Activated CD8-positive, alpha-beta memory T cell treated with anti-CD3 and anti-CD28 coated beads, Interleukin-2, amount 10 ng/mL, durations not matched to agents 7 days and 5 days (primary cell): ENCODE measurements at places on chromosomes 3 and 15. TPM values are rescaled to one million over a fixed set of nuclear protein-coding genes. Genes with fewer than 3 reads are reported as not detected.

- H3K4me3 ChIP-seq, result no peak overlapping the region
- no peak for DNase-seq
- H3K4me1 ChIP-seq, result peaks cover 1% of the 10 kb centered on the region
- no peaks in the 10 kb centered on the region for H3K36me3 ChIP-seq
These were observed 63.1 kb upstream of the NPHP3 start for GRCh38 chr3:132785292-132785691.

GRCh38 chr15:57387564-57388076, 11.3 kb downstream of the CGNL1 start:
- no peak for DNase-seq

- H3K4me3 ChIP-seq, result no peak overlapping the region
- DNase-seq, result no peak
- H3K4me1 ChIP-seq, result peaks cover 9% of the 10 kb centered on the region
These were observed 71.5 kb downstream of the LRRC28 start for GRCh38 chr15:99322643-99323405.

GRCh38 chr15:45468294-45468693, 54.3 kb downstream of the SLC30A4 start:
- H3K4me1 ChIP-seq, result peaks cover 4% of the 10 kb centered on the region
- no peak overlapping the region for H3K4me3 ChIP-seq
- H3K27ac ChIP-seq, result no peak overlapping the region
- H3K27me3 ChIP-seq, result peaks cover 33% of the 10 kb centered on the region
- H3K36me3 ChIP-seq, result peaks cover 5% of the 10 kb centered on the region

GRCh38 chr15:82810890-82811426, 1.5 kb downstream of the WHAMM start:
- DNase-seq, result peak; percentile 68
- H3K27me3 ChIP-seq, result peaks cover 5% of the 10 kb centered on the region
- H3K27ac ChIP-seq, result peak overlapping the region; percentile 89
- peaks cover 34% of the 10 kb centered on the region for H3K36me3 ChIP-seq
- peaks cover 22% of the 10 kb centered on the region for H3K4me1 ChIP-seq

DNA sequence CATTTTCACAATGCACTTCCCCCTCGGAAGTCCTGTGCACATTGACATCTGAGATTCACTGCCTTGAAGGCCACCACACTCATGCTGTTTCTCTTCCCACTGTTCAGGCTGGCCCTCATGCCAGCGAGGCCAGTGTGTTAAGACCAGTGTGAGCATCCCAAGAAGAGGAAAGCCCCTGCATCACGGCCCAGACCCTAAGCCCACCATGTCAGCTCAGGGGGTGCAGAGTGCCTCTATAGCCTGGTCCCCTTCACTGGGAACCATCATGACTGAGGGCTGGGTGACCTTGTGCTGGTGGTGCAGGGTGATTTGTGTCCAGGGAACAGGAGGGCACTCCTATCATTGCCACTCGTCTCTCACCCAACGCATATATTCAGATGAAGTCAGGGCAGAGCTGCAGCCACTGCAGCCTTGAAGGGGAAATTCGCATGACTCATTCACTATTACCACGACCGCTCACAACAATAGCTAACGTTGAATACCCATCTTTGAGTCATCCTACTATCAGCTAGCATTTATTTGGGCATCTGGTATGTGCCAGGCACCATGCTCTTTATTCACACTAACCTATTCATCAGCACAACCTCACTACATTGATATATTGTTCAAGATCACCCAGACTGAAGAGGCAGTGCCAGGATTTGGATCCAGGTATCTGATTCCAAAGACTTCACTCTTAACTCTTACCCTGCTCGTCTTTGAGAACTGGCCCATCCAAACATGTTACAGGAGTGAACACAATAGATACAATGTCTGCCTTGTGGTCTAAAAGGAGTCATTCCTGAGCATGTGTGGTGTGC, 58.8 kb upstream of the SLC6A11 start:
- no peak overlapping the region for H3K27ac ChIP-seq
- no peak for DNase-seq
- H3K4me3 ChIP-seq, result no peak overlapping the region
- peaks cover 10% of the 10 kb centered on the region for H3K4me1 ChIP-seq
- H3K36me3 ChIP-seq, result no peaks in the 10 kb centered on the region

GRCh38 chr3:195893044-195893395, 15.3 kb downstream of the TNK2 start:
- no peak for DNase-seq
- H3K4me3 ChIP-seq, result no peak overlapping the region
- peaks cover 27% of the 10 kb centered on the region for H3K4me1 ChIP-seq
- H3K27me3 ChIP-seq, result no peaks in the 10 kb centered on the region
- peaks cover 3% of the 10 kb centered on the region for H3K36me3 ChIP-seq

- H3K4me1 ChIP-seq, result peaks cover 4% of the 10 kb centered on the region
- H3K27ac ChIP-seq, result no peak overlapping the region
These were observed 317.8 kb upstream of the C2CD4B start for GRCh38 chr15:62482785-62483429.

DNA sequence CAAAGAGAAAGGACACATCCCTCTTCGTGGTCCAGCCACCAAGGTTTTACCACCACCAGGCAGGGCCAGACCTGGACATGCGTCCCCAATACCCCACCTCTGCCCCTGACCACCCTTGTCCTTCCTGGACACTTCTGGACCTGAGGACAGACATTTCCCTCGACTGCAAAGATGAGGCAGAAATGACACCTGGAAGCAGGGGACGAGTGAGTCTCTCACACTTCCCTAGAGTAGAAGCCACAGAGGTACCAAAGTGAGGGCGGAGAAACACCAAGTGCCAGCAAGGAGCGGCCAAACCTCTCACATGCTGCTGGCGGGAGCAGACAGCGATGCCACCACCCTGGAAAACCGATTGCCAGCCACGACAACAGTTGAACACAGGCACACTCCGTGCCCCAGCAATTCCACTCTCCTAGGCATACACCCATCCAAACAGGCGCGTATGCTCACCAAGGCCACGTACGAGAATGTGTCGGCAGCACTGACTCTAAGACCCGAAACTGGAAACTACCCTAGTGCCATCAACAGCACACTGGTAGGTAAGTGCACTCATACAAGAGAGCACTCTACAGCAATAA, 207.0 kb upstream of the NSMCE3 start:
- H3K4me3 ChIP-seq, result no peak overlapping the region
- no peaks in the 10 kb centered on the region for H3K27me3 ChIP-seq
- no peak for DNase-seq
- no peak overlapping the region for H3K27ac ChIP-seq
- no peaks in the 10 kb centered on the region for H3K4me1 ChIP-seq

- no peak for DNase-seq
- no peaks in the 10 kb centered on the region for H3K27me3 ChIP-seq
- no peak overlapping the region for H3K4me3 ChIP-seq
- peaks cover 60% of the 10 kb centered on the region for H3K4me1 ChIP-seq
- peaks cover 47% of the 10 kb centered on the region for H3K36me3 ChIP-seq
These were observed 25.8 kb downstream of the KLHL6 start for GRCh38 chr3:183529717-183530116.

DNA sequence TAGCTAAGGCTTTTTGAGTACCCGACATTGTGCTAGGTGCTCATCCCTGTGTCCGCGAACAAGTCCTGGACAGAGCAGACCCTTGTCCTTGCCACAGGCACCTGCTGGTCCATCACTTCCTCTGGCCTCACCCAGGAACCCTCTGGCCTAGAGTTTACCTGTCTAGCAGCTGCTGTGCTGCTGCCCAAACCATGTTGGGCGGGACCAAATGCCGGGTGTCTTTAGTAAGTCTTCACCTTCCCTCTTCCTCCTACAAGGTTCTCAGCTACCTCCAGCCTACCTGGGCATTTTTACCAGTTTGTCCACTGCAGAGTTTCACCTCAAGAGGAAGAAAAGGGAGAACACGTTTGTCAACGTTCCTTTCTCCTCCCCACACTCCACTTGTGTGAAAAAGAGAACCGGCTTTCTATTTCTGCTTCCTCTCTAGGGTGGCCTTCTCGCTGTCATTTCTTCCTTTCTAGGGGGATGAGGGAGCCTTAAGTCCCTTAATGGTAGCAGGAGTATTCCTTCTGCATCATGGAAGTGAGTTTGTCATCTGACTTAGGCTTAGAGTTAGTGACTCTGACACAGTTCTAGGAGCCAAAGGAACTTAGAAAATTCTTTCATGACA, 80.4 kb upstream of the GCNT3 start:
- peaks cover 31% of the 10 kb centered on the region for H3K27me3 ChIP-seq
- peaks cover 8% of the 10 kb centered on the region for H3K4me1 ChIP-seq
- H3K27ac ChIP-seq, result no peak overlapping the region
- no peaks in the 10 kb centered on the region for H3K36me3 ChIP-seq
- no peak overlapping the region for H3K4me3 ChIP-seq
- no peak for DNase-seq

DNA sequence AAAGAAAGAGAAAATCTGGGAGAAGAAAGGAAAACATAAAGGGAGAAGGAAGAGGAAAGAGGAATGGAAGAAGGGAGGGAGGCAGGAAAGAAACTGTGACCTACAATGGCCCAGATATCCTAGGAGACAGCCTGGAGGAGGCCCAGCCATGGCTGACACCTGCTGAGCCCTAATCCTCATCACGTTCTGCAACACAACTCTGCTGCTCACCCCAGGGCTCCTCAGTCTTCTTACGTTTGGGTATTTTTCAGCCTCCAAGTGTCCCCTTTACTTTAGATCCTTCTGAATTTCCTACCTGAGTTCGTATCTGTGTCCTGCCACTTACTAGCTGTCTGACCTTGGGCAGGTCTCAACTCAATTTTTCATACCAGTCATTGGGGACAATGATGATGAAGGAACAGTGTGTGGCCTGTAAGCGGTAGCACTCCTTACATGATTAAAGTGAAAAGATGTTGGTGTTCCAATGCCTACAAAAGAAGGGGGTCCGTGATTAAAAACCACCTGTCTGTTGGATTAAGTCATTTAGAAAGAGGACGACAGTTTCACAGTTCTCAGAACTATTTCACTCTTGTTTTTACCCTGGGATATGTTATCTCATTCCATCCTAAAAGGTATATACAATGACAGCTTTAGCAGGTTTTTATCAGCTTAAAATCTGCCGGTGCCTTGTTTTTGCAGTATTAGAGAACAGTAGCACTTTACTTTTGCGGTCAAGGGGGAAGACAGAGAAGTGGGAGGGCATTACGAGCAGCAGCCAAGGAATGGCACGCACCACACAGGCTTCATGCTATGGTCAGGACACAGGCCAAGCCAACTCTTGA, 47.4 kb downstream of the CCR4 start:
- H3K4me3 ChIP-seq, result no peak overlapping the region
- H3K27ac ChIP-seq, result peak overlapping the region; percentile 84
- DNase-seq, result no peak
- no peaks in the 10 kb centered on the region for H3K27me3 ChIP-seq
- H3K36me3 ChIP-seq, result peaks cover 37% of the 10 kb centered on the region
- H3K4me1 ChIP-seq, result peaks cover 76% of the 10 kb centered on the region

DNA sequence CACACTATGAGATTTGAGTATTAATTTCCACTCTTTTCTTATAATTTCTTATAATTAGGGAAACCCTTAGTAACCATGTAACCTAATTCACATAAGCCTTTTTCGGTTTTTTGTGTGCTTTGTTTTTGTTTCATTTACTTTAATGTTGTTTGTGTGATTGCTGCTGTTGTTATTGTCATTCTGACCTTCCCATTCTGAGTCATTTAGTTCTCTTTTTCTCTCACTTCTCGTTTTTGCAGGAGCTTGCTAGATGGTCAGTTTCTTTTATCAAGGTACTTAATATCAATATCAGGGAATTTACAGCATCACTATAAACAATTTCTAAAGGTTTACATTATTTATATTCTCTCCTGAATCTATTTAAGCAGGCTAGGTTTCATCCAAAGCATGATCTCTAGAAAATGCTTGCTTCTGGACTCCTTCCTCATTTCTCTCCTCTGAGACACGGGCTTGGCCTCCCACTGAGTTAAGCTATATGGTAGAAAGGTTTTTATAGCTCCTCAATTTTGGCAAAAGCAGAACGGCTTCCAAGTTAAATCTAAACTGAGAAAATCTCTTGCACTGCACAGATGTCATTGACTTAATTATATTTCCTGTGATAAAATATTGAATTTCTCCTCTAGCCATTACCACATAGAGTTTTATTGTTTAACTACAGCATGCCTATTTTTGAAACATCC, 534.2 kb downstream of the NSUN3 start:
- no peak overlapping the region for H3K27ac ChIP-seq
- H3K36me3 ChIP-seq, result no peaks in the 10 kb centered on the region
- no peaks in the 10 kb centered on the region for H3K4me1 ChIP-seq
- no peak overlapping the region for H3K4me3 ChIP-seq
- H3K27me3 ChIP-seq, result no peaks in the 10 kb centered on the region

- no peak overlapping the region for H3K4me3 ChIP-seq
- H3K27ac ChIP-seq, result no peak overlapping the region
These were observed 109.7 kb downstream of the OCA2 start for GRCh38 chr15:27989427-27989826.

DNA sequence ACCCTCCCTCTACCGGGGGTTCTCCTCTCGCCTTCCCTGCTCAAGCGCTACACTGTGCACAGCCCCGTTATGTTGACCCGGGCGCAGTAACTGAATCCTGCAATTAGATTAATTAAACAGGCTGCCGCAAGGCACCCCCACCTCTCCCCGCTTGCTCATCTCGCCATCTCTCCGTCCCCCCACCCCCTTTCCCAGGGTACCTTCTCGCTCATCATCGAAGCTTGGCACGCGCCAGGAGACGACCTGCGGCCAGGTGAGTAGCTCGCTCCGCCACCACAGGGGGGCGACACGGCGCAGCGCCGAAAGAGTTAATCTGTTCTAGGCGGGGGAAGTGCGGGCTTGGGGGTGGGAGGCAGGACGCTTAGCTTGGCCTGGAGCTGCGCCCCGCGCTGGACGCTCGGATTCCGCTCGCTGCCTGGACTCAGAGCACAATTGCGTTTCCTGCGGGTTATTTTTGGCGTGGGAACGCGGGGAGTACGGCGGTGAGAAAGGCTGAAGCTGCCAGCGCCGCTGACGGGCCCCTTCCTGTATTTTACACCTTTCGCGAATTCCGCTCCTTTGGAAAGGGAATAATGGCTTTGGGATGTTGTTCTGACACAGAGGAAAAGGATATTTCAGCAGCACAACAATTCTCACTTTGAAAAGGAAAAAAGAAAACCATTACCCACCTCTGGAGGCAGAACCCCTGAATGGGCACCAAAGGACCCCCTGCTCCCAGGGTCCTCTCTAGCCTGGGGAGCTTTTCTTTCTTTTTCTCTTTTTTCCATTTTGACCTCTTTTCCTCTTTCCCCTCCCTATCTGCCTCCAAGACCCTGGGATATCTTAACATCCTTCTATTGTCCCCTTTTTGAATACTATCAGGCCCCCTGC, 1.5 kb downstream of the DLL4 start:
- H3K4me1 ChIP-seq, result peaks cover 48% of the 10 kb centered on the region
- H3K36me3 ChIP-seq, result no peaks in the 10 kb centered on the region
- DNase-seq, result peak; percentile 65
- peaks cover 62% of the 10 kb centered on the region for H3K27me3 ChIP-seq

- H3K27ac ChIP-seq, result no peak overlapping the region
- H3K4me1 ChIP-seq, result peaks cover 5% of the 10 kb centered on the region
These were observed 14.6 kb upstream of the SEC62 start for GRCh38 chr3:169952045-169952444.

- no peaks in the 10 kb centered on the region for H3K27me3 ChIP-seq
- H3K4me1 ChIP-seq, result no peaks in the 10 kb centered on the region
- H3K36me3 ChIP-seq, result no peaks in the 10 kb centered on the region
- H3K4me3 ChIP-seq, result no peak overlapping the region
- H3K27ac ChIP-seq, result no peak overlapping the region
These were observed 224.1 kb upstream of the FEZF2 start for GRCh38 chr3:62597491-62597890.

Gene MORC1
- not detected for total RNA-seq

Gene IL12A
- 0.63 TPM for total RNA-seq

Gene STAG1
- total RNA-seq, result 44.8 TPM

Gene CMTM7
- 49.8 TPM for total RNA-seq

Gene C3orf85
- not detected for total RNA-seq

Gene SLC41A3
- total RNA-seq, result 22.5 TPM

Gene MESP1
- total RNA-seq, result 5.1 TPM

Gene ZNF860
- not detected for total RNA-seq

Gene CCR9
- 9.7 TPM for total RNA-seq

Gene GATM
- total RNA-seq, result 2.7 TPM
